ENCODE measurements at places on chromosomes 11 and 22. TPM values are rescaled to one million over a fixed set of nuclear protein-coding genes. Genes with fewer than 3 reads are reported as not detected.

GRCh38 chr11:44614281-44614775 lies 48.9 kb downstream of the CD82 start:
- DNase-seq, result no peak

GRCh38 chr11:29481738-29482137 lies 535.1 kb downstream of the KCNA4 start:
- no peak for DNase-seq

C11orf86 gene
- polyA plus RNA-seq, result not detected

- no peak for DNase-seq
Observed at GRCh38 chr11:108037636-108038035, 28.9 kb downstream of the CUL5 start.
